Effector memory CD8-positive, alpha-beta T cell (primary cell): ENCODE measurements at places on chromosomes 4 and X.
A peak's percentile ranks its signal among the peaks of the same experiment; 100 is the strongest.

DNA sequence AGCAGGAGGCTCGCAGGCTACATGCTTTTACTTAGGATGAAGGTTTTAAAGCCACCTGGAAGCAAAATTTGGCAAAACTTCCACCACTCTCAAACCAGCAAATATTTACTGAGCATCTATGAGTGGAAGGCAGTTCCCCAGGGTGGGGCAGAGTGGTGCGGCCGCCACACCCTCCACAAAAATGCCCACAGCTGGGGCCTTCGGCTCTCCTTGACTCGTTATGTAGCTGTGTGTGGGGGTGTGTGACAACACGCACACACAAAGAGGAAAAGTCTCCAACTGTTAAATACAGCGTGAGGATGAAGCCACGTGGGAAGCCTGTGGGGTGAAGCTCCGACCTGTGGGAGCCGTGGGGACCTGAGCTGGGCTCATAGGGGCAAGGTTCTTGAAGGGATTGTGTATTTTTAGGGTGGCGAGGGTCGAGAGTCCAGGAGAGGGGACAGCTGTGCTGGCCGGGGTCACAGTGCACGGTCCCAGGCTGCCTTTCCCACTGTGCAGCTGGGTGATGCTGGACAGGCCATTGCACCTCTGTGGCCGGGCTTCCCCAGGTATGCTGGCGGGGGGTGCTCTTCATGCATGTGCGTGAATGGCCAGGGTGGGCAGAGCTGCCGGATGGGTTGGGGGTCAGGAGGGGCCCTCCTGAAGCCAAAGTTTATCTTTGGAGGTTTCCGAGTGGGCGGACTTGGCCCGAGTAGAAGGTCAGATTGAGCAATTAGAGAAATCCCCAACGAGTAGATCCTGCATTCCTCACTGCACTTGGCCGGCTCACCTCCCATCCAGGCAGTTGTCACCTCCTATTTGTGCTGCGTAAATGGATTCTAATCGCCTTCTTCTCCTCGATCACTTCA, 25.4 kb downstream of the SORCS2 start:
- no peak for DNase-seq
- H3K36me3 ChIP-seq = peaks cover 7% of the 10 kb centered on the region
- peaks cover 46% of the 10 kb centered on the region for H3K27me3 ChIP-seq
- H3K27ac ChIP-seq = no peak overlapping the region
- H3K4me1 ChIP-seq = no peaks in the 10 kb centered on the region

GRCh38 chr4:142044271-142044670, 407.9 kb downstream of the IL15 start:
- H3K27me3 ChIP-seq = no peaks in the 10 kb centered on the region
- peak overlapping the region; percentile 59 for H3K27ac ChIP-seq
- no peak overlapping the region for H3K4me3 ChIP-seq
- DNase-seq = no peak

- H3K27ac ChIP-seq = no peak overlapping the region
- no peaks in the 10 kb centered on the region for H3K36me3 ChIP-seq
- H3K4me1 ChIP-seq = no peaks in the 10 kb centered on the region
- no peak overlapping the region for H3K4me3 ChIP-seq
Measured at GRCh38 chr4:16027114-16027513, 56.7 kb downstream of the PROM1 start.

DNA sequence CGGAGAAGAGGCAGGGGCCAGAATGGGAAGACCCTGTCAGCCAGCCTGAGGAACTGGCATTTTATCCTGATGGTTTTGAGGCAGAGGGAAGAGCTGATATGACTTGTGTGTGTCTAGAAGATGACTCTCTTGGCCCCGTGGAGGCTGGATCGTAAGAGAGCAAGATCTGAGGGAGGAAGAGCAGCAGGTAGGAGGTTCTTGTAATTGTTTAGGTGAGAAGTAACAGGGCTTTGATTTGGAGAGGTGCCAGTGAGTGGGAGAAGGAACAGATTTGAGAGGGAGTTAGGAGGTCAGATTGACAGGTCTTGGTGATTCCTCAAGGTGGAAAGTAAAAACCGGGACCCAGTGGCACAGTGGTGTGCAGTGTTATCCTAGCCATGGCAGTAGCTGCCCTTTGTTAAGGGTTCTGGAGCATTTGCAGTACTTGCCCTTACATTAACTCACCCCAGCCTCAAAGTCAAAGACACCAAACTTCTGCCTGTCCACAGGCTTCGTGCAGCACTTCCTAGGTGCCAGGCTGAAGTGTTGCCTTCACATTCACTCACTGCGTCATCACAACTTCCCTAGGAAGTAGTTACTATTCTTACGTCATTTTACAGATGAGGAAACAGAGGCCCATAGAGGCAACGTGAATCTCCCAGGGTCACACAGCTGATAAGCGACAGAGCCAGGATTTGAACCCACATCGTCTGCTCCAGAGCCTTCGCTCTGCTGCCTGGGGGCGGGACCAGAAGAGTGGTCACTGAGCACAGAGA, 23.7 kb downstream of the RTL5 start:
- peak overlapping the region; percentile 34 for H3K4me3 ChIP-seq
- H3K4me1 ChIP-seq = peaks cover 38% of the 10 kb centered on the region
- H3K36me3 ChIP-seq = peaks cover 24% of the 10 kb centered on the region
- H3K27ac ChIP-seq = peak overlapping the region; percentile 89
- no peaks in the 10 kb centered on the region for H3K27me3 ChIP-seq

DNA sequence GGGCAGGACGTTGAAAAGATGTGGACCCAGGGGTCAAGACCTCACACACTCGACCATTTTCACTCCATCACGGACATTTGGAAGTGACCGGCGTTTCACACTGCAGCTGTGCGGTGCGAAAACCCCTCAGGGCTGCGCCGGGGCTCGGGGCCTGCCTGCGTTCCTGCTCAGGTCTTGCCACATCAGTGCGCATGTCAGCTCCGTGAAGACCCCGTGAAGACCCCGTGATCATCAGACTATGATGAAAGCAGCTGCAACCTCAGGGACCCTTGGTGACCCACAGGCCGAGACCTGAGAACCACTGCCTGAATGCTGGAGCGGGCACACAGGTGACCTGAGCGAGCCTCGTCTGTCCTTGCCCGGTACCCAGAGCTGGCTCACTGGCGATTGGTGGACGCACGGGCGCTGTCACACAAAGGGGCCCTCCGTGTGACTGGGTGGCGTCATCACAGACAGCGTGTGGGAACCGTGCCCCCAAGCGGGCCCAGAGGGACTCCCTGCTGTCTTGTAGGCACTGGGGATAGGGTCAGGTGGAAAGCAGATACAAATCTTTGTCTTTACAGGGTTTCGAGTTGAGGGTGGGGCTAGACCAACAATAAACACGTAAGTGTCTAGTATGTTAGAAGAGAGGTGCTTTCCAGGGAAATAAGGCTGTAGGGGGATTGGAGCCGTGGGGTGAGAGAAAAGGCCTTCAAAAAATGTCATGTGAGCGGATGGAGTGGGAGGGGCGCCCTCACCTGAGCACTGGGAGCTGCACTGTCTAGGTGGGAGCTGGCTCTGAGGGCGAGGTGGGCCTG, 12.7 kb downstream of the MSANTD1 start:
- no peaks in the 10 kb centered on the region for H3K27me3 ChIP-seq
- no peak overlapping the region for H3K27ac ChIP-seq
- no peak overlapping the region for H3K4me3 ChIP-seq
- no peaks in the 10 kb centered on the region for H3K36me3 ChIP-seq
- no peak for DNase-seq

GRCh38 chr4:18636001-18636585, 614.5 kb upstream of the LCORL start:
- no peak overlapping the region for H3K4me3 ChIP-seq
- H3K27me3 ChIP-seq = no peaks in the 10 kb centered on the region
- DNase-seq = no peak
- no peaks in the 10 kb centered on the region for H3K36me3 ChIP-seq
- no peaks in the 10 kb centered on the region for H3K4me1 ChIP-seq
- no peak overlapping the region for H3K27ac ChIP-seq

DNA sequence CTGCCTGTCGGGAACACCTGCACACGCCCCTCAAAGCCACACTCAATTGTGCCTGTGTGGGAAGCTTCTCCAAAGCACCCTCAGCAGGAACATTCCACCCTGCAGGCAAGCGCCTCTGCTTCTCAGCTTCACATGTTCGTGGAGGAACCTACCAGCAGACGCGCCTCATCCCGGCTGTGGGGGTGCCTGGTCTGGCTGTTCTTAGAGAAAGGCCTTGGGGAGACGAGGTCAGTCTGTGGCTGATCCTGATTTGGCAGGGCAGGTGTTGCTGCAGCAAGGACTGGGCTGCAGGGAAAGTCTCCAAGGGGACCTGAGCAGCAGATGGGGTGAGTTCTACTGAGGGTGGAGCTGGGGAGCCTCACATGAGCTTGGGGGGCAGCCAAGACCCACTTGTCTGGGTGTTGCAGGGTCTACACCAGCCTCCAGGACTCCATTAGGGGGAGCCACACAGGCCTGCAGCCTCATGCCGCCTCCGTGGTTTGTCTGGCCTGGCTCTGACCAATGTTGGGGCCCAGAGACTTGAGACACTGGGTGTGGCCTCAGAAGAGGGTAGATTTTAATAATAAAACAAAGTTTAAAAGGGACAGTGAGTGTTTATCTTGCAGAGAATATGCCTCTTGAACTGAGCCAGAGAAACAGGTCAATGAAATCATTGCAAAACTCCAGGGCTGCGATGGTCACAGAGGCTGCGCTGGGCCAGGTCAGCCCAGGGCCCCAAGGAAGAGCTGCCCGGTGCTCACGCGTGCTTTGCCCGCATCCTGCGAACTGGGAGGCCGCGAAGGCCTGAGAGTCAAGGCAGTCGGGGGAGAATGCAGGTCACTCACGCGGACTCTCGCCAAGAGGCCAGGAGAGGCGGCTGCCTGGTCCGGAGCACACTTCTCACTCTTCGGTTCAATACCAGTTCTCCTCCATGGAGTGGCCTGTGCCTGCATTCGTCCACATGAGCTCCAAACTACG, 21.1 kb downstream of the RNF212 start:
- H3K4me3 ChIP-seq = no peak overlapping the region
- no peak overlapping the region for H3K27ac ChIP-seq
- peaks cover 3% of the 10 kb centered on the region for H3K36me3 ChIP-seq
- no peak for DNase-seq

DNA sequence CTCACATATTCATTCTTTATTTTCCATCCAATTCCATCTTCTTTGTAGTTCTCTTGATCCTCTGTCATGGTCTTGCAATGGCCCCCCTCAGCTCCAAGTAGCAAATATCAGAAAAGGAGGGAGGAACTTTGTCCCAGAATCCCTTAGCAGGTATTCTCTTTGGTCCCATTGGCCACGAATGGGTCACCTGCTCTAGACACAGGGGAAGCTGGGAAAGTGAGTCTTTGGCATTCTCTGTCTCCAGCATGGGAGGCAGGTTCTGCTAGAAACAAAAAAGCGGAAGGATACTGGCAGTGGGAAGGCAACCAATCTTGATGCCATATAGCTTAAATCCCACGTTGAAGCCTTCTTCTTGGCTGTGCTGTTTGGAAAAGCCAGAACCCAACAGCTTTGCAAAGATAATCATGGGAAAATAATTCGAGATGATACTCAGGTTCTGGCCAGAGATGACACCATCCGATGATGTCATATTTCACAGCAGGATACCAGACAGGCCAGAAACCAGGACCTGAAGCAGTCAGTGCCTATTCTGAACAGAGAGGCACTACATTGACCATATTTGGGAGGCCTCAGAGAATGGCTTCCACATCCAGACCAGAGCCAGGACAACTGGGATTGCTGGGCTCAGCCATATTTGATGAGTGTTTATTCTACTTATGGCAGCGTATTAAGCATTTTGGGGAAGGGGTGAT, 110.4 kb upstream of the ATXN3L start:
- H3K4me3 ChIP-seq = no peak overlapping the region
- peaks cover 16% of the 10 kb centered on the region for H3K4me1 ChIP-seq
- H3K36me3 ChIP-seq = no peaks in the 10 kb centered on the region
- no peak for DNase-seq
- H3K27ac ChIP-seq = no peak overlapping the region
- no peaks in the 10 kb centered on the region for H3K27me3 ChIP-seq

DNA sequence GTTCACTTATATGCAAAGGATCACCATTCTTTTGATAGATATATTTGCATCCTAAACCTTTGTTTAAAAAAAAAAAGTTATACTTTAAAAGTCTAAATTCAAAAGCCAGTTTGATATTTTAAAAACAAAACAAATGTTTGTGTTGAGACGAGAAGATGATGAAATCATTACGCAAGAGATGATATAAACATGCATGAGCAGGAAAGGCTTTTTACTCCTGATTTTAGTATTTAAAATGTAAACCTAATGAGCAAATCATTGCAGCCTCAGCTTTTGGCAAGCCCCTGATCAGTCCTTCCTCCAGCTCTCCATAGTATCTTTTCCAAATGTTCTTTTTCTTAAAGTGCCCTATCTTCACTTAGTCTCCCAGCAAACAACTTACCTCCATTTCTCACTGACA, 115.6 kb downstream of the ARAP2 start:
- no peak overlapping the region for H3K4me3 ChIP-seq
- H3K4me1 ChIP-seq = peaks cover 3% of the 10 kb centered on the region
- DNase-seq = no peak
- no peaks in the 10 kb centered on the region for H3K27me3 ChIP-seq

DNA sequence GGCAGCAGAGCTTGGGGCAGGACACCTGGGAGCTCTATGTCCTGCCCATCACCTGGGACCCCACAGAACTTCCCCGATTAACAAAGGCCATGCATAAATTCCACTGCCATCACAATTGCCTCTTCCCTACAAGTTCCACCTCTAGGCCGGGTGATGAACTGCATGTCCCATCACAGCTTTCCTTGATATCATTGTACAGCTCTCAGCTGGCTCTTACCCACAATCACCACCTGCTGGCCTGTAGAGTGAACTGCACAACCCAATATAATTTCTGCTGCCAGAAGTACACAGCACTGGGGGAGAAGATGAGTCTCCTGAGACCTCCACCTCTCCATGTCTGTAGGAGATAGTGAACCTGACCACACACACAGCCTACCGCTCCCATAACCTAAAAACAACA, 285.0 kb upstream of the AADAT start:
- no peak for DNase-seq
- H3K27ac ChIP-seq = no peak overlapping the region
- H3K4me3 ChIP-seq = no peak overlapping the region
- no peaks in the 10 kb centered on the region for H3K4me1 ChIP-seq

GRCh38 chr4:87531621-87532020, 2.4 kb upstream of the SPARCL1 start:
- no peaks in the 10 kb centered on the region for H3K27me3 ChIP-seq
- H3K4me3 ChIP-seq = no peak overlapping the region
- DNase-seq = no peak
- no peaks in the 10 kb centered on the region for H3K36me3 ChIP-seq

GRCh38 chrX:50075630-50076339, 125.0 kb downstream of the AKAP4 start:
- no peaks in the 10 kb centered on the region for H3K4me1 ChIP-seq
- no peaks in the 10 kb centered on the region for H3K27me3 ChIP-seq
- no peak overlapping the region for H3K27ac ChIP-seq
- H3K36me3 ChIP-seq = no peaks in the 10 kb centered on the region
- no peak for DNase-seq
- H3K4me3 ChIP-seq = no peak overlapping the region

GRCh38 chr4:25563071-25563564, 92.5 kb upstream of the SLC34A2 start:
- peaks cover 24% of the 10 kb centered on the region for H3K27me3 ChIP-seq
- no peak overlapping the region for H3K4me3 ChIP-seq
- no peak overlapping the region for H3K27ac ChIP-seq
- DNase-seq = no peak
- H3K4me1 ChIP-seq = no peaks in the 10 kb centered on the region

- DNase-seq = no peak
- peaks cover 3% of the 10 kb centered on the region for H3K36me3 ChIP-seq
- H3K4me3 ChIP-seq = no peak overlapping the region
- no peak overlapping the region for H3K27ac ChIP-seq
- no peaks in the 10 kb centered on the region for H3K27me3 ChIP-seq
Measured at GRCh38 chr4:138831948-138832347, 183.6 kb upstream of the NOCT start.
